ENCODE measurements at places on chromosomes 11 and 22.

GRCh38 chr11:9950462-9950861 lies 286.6 kb downstream of the SWAP70 start:
- no peak for DNase-seq

GRCh38 chr11:11463405-11463804 lies 110.4 kb upstream of the CSNK2A3 start:
- peak; percentile 48 for DNase-seq

- no peak for DNase-seq
Observed at GRCh38 chr11:12258451-12258850, 118.9 kb upstream of the PARVA start.

- DNase-seq, result no peak
Observed at GRCh38 chr11:85809191-85809590, 1.8 kb downstream of the SYTL2 start.

DNA sequence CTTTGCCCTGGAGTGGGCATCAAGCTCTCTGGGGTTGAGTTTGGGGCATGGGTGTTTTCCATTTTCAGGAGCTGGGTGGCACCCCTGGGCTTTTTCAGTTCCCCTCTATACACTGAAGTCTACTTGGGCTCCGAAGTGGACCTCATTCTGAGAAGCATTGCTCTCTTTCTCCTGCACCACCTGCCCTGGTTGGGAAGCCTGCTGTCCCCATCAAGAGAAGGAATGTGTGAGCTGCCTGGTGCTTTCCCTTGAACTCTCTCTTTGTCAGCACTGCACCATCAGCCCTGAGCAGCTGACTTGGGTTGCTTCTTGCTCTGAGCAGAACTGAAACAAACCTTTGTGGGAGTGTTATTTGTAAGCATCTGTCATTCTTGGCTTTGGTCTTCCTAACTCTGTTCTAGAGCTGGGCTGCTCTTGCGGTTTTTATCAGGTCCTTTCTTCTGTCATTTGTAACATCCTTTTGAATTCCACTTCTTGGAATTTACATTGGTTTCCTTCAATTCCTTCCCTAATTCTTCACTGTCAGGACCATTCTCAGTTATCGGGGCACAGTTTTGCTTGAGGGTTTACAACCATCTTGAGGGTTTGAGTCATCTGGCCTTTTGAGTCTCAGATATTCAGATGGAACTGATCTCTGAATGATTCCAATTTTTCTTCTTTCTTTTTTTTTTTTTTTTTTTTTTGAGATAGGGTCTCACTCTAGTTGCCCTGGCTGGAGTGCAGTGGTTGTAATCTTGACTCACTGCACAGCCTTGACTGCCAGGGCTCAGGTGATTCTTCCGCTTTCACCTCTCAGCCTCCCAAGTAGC lies 20.5 kb downstream of the UBE2L3 start:
- peak; percentile 31 for DNase-seq
